Stimulated activated naive B cell treated with anti-CD40 and anti-IgM and Interleukin-4, amounts not matched to agents 10 μg/mL and 1 μg/mL and 100 μg/mL, for 72 hours (primary cell): ENCODE measurements at places on chromosomes 7 and 10.
A peak's percentile ranks its signal among the peaks of the same experiment; 100 is the strongest.

- DNase-seq: no peak
- no peaks in the 10 kb centered on the region for H3K27me3 ChIP-seq
- no peaks in the 10 kb centered on the region for H3K4me1 ChIP-seq
- no peak overlapping the region for H3K4me3 ChIP-seq
Observed at GRCh38 chr7:136937436-136937835, 69.0 kb downstream of the CHRM2 start.

DNA sequence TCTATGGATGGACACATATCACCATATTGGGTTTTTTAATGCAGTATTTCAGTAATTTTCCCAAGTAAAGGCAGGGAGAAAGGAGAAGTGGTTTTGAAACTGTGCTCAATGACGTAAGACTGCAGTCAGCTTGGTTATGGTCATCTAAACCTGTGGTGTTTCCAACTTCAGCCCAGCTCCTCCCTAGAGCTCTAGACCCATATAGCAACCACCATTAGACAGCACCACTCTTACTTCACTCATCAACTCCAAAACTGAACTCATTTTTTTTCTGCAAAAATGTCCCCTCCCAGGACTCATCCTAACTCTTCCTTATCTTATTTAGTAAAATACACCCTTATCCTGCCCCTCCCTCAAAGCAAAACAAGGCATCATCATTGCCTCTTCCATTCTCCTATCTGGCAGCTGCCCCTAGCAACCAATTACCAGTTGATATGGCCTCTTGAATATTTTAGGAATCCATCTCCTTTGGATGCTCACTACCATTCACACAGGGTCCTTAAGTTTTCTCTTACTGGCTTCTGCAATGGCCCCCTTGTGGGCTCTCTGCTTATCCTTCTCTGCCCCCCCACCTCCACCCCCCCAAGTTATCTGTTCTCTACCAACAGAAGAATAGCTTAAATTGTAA is 1.5 kb upstream of the RALA start:
- peak; percentile 42 for DNase-seq
- H3K27me3 ChIP-seq: no peaks in the 10 kb centered on the region
- peak overlapping the region; percentile 96 for H3K4me3 ChIP-seq
- peak overlapping the region; percentile 88 for H3K27ac ChIP-seq
- peaks cover 49% of the 10 kb centered on the region for H3K4me1 ChIP-seq

DNA sequence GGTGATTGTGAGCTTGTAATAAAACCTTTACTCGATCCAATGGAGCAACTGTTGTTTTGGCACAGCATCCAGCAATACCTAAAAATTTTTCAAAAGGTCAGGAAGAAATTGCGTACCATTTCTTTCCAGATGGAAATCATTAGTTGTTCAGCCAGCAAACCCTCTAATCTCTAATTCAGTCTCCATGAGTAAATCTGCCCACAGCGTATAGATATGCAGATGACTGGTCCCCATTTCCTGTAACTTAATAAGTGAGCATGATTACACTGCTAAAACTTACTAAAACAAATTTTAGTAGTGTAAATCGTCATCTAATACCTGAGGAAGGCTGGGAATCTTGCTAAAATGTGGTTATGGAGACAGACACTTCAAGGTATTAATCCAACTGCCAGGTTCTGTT is 10.6 kb downstream of the SLC25A16 start:
- no peaks in the 10 kb centered on the region for H3K27me3 ChIP-seq
- no peak for DNase-seq
- no peak overlapping the region for H3K4me3 ChIP-seq
- no peaks in the 10 kb centered on the region for H3K4me1 ChIP-seq

- no peaks in the 10 kb centered on the region for H3K4me1 ChIP-seq
- H3K36me3 ChIP-seq: no peaks in the 10 kb centered on the region
- DNase-seq: no peak
- H3K4me3 ChIP-seq: no peak overlapping the region
Observed at GRCh38 chr10:123102673-123103072, 33.1 kb upstream of the HMX3 start.

- no peaks in the 10 kb centered on the region for H3K36me3 ChIP-seq
- no peak overlapping the region for H3K27ac ChIP-seq
- no peaks in the 10 kb centered on the region for H3K4me1 ChIP-seq
- H3K27me3 ChIP-seq: no peaks in the 10 kb centered on the region
- DNase-seq: no peak
Observed at GRCh38 chr7:54701982-54702381, 57.0 kb downstream of the SEC61G start.

DNA sequence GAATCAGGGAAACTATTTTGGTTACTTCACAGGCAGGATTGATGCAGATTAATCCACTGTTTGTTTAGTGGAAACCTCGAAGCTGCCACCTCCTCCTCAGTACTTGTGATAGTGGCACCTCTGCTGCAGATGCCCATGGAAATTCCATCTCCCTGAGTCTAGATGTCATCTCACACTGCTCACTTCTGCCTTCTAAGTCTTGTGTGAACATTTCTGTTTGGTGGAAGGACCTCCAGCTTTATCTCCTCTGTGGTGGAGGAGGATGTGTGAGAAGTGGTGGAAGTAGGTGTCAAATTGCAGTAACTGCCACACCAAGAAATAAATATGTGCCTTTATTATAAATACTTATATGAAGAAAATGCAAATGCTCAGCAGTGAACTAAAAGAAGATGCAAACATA is 25.8 kb upstream of the GPR141 start:
- peaks cover 11% of the 10 kb centered on the region for H3K4me1 ChIP-seq
- no peaks in the 10 kb centered on the region for H3K36me3 ChIP-seq
- no peak for DNase-seq
- no peak overlapping the region for H3K4me3 ChIP-seq

DNA sequence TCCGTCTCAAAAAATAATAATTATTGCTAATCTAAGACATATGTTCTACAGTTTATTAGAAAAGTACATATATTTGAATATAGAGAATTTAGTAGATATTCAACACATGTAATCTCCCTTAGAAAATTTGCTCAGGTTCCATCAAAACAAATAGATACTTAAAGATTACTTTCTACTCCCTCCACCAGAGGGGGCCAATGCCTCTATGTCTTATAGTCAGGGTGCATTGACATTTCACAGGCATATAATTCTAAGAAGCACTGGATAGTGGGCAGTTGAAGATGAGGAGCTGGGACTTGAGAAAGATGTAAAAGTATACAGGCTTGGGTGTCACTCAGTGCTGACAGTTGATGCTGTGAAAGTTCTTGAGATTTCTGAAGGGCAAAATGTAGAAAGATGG is 301.6 kb upstream of the HPS1 start:
- no peaks in the 10 kb centered on the region for H3K4me1 ChIP-seq
- H3K27me3 ChIP-seq: peaks cover 18% of the 10 kb centered on the region
- no peak overlapping the region for H3K4me3 ChIP-seq
- no peak for DNase-seq

GRCh38 chr10:44962870-44963738 is 3.5 kb downstream of the RASSF4 start:
- peaks cover 4% of the 10 kb centered on the region for H3K36me3 ChIP-seq
- peaks cover 77% of the 10 kb centered on the region for H3K4me1 ChIP-seq
- peak overlapping the region; percentile 33 for H3K4me3 ChIP-seq

GRCh38 chr10:90817128-90817889 is 40.5 kb downstream of the HTR7 start:
- no peak overlapping the region for H3K27ac ChIP-seq
- H3K4me3 ChIP-seq: no peak overlapping the region
- no peak for DNase-seq

DNA sequence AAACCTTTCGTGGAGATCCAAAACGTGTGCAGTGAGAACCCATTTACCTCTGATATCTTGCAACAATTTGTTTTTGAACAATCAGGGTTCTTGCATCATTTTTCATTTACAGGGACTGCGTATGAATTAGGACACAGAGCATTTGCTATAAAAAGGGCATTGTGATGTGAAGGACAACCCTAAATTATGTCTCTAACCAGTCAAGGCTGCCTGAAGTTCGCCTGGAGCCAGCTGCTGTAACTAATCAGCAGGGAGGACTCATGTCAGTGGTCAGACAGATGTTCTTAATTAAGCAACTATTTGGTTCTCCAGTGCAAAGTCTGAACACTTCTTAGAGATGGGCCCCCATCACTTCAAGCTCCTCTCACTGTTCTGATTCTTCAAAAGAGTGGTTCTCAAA is 674.8 kb downstream of the KCNMA1 start:
- H3K4me3 ChIP-seq: no peak overlapping the region
- no peaks in the 10 kb centered on the region for H3K36me3 ChIP-seq
- no peak for DNase-seq
- no peak overlapping the region for H3K27ac ChIP-seq
- no peaks in the 10 kb centered on the region for H3K4me1 ChIP-seq

DNA sequence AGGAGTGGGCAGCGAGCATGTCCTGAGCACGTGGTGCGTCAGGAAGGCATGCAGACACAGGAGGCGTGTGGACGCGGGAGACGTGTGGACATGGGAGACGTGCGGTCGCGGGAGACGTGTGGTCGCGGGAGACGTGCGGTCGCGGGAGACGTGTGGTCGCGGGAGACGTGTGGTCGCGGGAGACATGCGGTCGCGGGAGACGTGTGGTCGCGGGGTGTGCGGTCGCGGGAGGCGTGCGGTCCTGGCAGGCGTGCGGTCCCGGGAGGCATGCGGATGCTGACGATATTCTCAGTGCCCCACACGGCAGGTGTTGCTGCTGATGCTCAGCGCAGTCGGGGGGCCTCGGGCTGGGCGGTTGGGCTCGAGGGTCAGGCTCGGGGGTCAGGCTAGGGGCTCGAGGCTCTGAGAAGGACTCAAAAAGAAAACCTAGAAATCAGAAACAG is 94.2 kb downstream of the NKX6-2 start:
- H3K4me3 ChIP-seq: no peak overlapping the region
- H3K36me3 ChIP-seq: peaks cover 25% of the 10 kb centered on the region
- no peaks in the 10 kb centered on the region for H3K27me3 ChIP-seq
- H3K4me1 ChIP-seq: peaks cover 5% of the 10 kb centered on the region

DNA sequence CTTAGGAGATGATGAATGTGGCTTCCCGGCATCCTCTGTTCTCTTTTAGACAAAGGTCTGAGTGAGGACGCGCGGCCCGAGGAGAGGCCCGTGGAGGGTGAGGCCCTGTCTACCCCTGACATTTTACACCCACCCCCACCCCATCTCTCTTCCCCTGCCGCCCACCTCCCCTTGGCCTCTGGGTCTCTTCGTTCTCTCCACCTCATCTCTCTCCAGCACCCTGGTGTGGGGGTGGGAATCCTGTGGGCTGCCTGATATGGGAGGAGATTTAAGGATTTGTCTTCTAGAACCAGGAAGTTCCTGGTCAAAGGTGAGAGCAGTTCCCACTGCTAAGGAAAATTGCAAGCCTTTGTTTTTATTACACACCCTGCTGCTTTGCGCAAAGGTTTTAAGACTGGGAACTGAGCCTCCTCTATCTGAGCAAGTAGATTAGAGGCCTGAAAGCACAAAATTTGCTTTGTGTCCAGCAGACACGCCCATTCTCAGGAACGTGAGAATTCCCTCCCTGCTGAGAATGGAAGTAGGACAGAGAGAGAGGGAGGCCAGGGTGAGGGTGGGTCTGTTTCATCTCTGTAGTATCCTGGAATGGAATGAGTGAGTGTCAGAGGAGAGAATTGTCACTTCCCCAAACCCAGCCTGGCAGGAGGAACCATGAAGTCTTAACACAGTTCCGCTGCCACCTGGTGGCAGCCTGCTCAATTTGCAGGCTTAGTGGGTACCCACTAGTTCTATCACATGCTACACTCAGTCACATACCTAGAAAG is 91.2 kb downstream of the GTF2IRD1 start:
- no peak overlapping the region for H3K27ac ChIP-seq
- no peaks in the 10 kb centered on the region for H3K4me1 ChIP-seq
- no peaks in the 10 kb centered on the region for H3K27me3 ChIP-seq
- peaks cover 20% of the 10 kb centered on the region for H3K36me3 ChIP-seq
